ENCODE measurements at places on chromosomes 11 and 22.

- DNase-seq: no peak
Measured at GRCh38 chr11:101511065-101511464, 72.7 kb downstream of the TRPC6 start.

DNA sequence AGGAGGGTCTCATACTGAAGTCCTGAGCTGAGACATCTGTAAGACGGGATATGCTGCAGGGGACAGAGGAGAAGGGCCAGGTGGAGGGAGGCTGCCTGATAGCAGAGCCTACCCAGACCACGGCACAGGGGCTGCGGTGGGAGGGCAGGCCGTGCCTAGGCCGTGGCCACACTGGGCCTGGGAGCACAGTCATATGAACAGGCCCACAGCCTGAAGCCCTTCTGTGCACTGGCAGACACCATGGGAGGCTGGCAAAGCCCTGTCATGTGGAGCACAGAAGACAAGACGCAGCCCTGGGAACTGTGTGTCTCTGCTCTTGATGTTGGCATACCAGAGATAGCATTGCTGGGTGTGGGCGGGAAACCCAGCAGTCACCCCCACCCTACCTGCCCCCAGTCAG is 3.3 kb downstream of the SPATA19 start:
- no peak for DNase-seq

DNA sequence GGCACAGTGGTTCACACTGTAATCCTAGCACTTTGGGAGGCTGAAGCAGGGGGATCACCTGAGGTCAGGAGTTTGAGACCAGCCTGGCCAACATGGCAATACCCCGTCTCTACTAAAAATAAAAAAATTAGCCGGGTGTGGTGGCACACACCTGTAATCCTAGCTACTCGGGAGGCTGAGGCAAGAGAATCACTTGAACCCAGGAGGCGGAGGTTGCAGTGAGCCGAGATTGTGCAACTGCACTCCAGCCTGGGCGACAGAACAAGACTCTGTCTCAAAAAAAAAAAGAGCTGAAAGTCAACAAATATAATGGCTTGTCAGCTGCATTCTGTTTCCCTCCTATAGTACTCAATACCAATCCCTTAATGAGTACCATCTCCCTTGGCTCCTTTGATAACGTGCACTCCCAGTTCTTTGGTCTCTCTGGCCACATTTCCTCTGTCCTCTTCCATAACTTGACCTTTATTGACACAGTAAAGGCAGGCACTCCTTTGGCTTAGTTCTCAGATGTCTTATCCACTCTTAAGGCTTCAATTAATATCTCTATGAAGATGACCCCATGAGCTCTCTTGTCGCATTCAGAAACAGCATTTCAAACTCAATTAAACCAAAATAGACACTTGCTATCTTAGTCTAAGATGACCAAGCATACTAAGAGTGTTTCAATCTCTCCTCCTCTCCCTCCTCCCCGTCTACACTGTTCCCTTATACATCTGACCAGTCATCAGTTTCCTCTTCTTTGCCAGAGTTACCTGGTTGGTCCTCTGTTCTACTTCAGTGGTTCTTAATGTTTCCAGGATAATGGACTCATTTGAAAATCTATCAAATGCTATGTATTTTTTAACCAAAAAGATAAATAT is 4.8 kb downstream of the MAPK1 start:
- no peak for DNase-seq

- DNase-seq: no peak
Measured at GRCh38 chr11:36868380-36868779, 270.3 kb upstream of the RAG2 start.

DNA sequence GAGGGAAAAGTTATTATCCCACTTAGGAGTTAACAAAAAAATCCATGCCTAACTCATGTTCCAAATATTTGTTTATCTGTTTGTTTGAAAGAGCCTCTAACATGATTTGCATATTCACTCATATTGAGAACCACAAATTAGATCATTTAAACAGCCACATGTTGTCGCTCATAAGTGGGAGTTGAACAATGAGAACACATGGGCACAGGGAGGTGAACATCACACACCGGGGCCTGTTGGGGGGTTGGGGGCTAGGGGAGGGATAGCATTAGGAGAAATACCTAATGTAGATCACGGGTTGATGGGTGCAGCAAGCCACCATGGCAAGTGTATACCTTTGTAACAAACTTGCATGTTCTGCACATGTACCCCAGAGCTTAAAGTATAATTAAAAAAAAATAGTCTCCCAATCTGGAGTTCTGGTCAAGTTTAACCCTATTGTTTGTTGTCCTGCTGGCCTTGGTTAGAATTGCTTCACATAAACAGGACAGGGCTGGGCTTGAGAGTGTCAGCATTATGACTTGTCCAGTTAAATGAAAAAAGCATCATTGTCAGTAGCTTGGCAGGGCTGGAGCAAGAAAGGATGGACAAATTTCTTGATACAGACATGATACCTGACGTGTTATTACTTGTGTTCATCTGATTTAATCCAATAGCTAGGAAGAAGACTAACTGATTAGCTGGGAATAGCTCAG is 57.8 kb upstream of the PSMA1 start:
- peak; percentile 37 for DNase-seq

- no peak for DNase-seq
Measured at GRCh38 chr22:22527312-22527711, 7.2 kb upstream of the ZNF280A start.

- no peak for DNase-seq
Measured at GRCh38 chr22:24105013-24105360, 76.3 kb upstream of the SUSD2 start.

- DNase-seq: no peak
Measured at GRCh38 chr11:82007521-82007920, 726.1 kb downstream of the FAM181B start.

- no peak for DNase-seq
Measured at GRCh38 chr22:23683545-23683944, 7.3 kb upstream of the RGL4 start.

- no peak for DNase-seq
Measured at GRCh38 chr22:21606775-21607174, 23.0 kb downstream of the YDJC start.

GRCh38 chr11:112336356-112336886 is 75.8 kb upstream of the PLET1 start:
- DNase-seq: no peak

GRCh38 chr11:58757439-58757838 is 25.7 kb upstream of the GLYAT start:
- DNase-seq: no peak

GRCh38 chr11:47904048-47904447 is 55.9 kb upstream of the NUP160 start:
- DNase-seq: no peak

GRCh38 chr11:76424379-76424778 is 20.4 kb upstream of the EMSY start:
- DNase-seq: no peak

- no peak for DNase-seq
Measured at GRCh38 chr11:78425399-78426070, 7.9 kb upstream of the GAB2 start.

DNA sequence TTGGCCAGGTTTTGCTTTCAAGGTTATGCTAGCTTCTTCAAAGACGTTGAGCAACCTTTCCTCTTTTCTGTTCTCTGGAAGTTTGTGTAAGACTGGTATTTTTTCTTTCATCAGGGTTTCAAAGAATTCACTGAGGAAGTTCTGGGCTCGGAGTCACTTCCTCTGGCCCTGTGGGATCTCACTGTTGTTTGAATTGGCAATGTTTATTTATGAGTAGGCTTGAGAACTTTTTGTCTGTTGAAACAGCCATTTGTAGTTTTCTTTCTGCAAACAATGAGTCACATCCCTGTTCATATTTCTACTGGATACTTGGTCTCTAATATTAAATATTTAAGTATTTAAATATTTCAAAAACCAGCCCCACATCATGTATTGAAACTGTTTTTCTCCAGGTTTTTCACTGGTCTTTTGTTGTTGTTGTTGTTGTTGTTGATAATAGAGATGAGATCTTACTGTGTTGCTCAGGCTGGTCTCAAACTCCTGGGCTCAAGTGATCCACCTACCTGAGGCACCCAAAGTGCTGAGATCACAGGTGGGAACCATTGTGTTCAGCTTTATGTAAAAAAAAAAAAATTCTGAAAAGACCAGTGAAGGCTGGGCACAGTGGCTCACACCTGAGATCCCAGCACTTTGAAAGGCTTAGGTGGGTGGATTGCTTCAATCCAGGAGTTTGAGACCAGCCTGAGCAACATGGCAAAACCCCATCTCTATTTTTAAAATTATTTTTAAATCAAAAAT is 26.9 kb downstream of the SUSD2 start:
- DNase-seq: no peak

GRCh38 chr11:81700076-81700475 is 1033.6 kb downstream of the FAM181B start:
- no peak for DNase-seq

GRCh38 chr11:88352139-88352538 is 14.6 kb upstream of the CTSC start:
- no peak for DNase-seq

- no peak for DNase-seq
Measured at GRCh38 chr11:45945397-45945999, 23.0 kb downstream of the LARGE2 start.

- no peak for DNase-seq
Measured at GRCh38 chr11:22734628-22735345, 68.4 kb downstream of the GAS2 start.

GRCh38 chr11:521177-521688 is 14.1 kb downstream of the HRAS start:
- no peak for DNase-seq

DNA sequence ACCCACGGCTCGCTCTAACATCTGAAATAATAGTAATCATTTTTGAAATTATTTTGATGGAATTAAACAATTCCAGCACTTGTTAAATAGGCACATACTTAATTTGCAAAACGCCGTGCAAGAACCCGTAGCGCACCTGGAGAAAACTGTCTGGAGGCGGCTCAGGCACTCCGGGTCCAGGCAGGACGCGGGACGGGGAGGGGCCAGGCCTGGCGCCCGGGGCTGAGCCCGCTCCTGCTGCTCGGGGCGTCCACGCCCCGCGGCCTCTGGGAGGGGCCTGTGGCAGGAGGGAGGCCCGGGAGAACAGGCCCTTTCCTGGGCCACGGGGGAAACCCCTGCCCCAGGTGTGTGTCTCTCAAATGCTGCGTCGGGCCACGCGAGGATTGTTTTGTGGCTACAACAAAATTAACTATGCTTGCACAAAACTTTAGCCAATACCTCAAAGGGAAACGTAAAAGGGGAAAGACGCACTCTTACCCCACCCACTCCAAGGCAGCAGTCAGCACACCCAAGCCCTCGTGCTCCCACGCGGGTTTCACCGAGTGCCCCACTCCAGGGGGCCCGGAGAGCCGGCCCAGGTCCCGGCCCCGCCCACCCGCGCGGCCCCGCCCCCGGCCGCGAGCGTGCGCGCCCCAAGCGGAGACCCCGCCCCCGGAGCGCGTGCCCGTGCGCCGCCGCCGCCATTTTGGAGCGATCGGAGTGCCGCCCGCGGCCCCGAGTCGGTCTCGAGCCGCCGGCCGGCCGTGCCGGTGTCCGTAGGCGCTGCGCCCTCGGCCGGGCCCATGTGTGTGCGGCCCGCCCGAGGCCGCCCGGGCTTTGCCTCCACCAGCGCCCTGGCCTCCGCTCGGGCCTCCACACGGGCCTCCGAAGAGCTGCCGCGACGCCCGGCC is at the start of gene PPP6R2:
Gene PPP6R2 (plus strand): TSS at position 677 of the 890 bp plus-strand sequence. CDS start 50,582 bp downstream, outside the sequence.
- DNase-seq: peak; percentile 89

DNA sequence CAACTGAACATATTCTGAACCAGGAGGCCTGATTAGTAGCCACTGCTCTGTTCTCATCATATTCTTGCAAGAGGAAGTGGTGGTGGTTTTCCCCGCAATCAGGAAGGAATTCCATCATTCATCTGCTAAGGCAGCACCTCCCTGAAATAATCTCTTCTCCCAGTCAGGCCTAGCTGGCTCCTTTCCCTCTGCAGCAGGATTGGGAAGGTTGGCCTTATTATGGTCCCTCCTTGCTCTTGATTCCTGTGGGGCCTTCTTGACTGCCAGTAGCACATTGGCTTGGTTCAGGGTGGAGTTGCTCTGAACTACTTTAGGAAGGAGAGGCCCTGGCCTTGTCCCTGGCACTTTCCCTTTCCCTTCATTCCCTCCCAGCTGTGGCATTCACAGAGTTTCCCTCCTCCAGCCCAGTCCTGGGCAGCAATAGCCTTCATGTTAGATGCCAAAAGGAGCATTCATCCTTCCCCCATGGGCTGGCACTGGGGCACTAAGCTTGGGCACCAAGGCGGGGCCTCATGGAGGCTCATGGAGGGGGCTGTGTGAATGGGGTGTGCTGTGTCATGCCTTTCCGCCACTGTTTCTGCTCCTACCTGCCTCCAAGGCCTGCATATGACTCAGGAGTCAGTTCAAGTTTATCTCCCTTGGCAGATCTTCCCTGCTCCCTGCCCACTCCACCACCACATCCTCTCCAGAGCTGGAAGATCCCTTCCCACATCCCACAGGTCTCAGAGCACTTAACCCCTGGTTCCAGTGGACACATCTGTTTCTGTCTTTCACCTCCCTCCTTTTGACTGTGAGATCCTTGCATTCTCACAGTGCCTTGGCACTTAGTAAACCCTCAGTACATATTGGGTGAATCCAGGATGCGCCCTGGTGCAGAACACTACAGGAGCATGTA is 27.6 kb upstream of the CD44 start:
- no peak for DNase-seq

DNA sequence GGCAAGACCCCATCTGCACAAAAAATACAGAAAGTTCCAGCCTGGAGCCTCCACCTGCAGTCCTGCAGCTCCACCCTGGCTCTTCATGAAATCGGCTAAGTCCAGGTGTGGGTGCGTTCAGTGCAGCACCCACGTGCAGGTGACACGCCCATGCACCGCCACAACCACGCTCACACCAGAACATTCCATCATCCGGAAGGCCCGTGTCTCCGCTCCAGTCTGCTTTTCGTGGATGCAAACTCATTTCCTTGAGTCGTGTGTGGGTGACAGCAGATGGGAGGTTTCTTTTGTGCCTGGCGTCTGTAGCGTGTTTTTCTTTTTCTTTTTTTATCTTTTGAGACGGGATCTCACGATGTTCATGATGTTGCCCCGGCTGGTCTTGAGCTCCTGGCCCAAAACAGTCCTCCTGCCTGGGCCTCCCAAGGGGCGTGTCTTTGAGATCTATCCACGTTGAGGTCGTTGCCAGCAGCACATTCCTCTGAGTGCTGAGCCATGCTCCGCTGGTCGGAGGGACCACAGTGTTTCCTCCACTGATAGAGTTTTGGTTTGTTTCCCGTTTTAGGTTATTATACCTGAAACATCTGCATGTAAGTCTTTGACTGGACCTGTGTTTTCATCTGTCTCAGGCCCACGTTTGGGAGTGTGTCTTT is 7.2 kb downstream of the PTDSS2 start:
- no peak for DNase-seq

GRCh38 chr22:45830531-45831245 is 146.3 kb downstream of the WNT7B start:
- DNase-seq: no peak

Data from effector memory CD8-positive, alpha-beta T cell (primary cell).